Aorta (tissue), 5 donors: ENCODE measurements at places on chromosomes 4 and X. TPM values are rescaled to one million over a fixed set of nuclear protein-coding genes. Genes with fewer than 3 reads are reported as not detected.
A peak's percentile ranks its signal among the peaks of the same experiment; 100 is the strongest.

The NLGN4X gene
- total RNA-seq = 1.6 TPM

The USP11 gene
- total RNA-seq = 90.3 TPM

The SPIN2A gene
- 2.4 TPM for total RNA-seq

The ABCE1 gene
- 43.9 TPM for total RNA-seq

The F9 gene
- total RNA-seq = not detected

- H3K27me3 ChIP-seq = no peaks in the 10 kb centered on the region
- DNase-seq = no peak
- H3K4me1 ChIP-seq = no peaks in the 10 kb centered on the region
- H3K36me3 ChIP-seq = no peaks in the 10 kb centered on the region
Observed at GRCh38 chrX:22073928-22074327, 41.8 kb downstream of the PHEX start.

DNA sequence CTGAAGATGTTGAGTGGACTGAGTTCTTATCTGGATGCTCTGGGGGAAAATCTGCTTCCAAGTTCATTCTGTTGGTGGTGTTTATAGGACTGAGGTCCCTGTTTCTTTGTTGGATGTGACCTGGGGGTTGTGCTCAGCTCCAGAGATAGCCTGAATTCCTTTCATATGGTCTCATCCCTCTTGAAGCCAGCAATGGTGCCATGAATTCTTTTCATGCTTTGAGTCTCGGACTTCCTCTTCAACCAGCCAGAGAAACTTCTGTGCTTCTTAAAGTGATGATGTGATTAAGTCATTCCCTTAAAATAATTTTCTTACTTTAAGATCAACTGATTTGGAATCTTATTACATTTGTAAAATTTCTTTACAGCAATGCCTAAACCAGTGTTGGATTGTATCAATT, 233.8 kb upstream of the UGT8 start:
- DNase-seq = no peak
- H3K27me3 ChIP-seq = no peaks in the 10 kb centered on the region
- no peak overlapping the region for H3K4me3 ChIP-seq

GRCh38 chr4:34880246-34880645, 1364.1 kb downstream of the ARAP2 start:
- H3K27me3 ChIP-seq = no peaks in the 10 kb centered on the region
- H3K36me3 ChIP-seq = no peaks in the 10 kb centered on the region
- H3K4me1 ChIP-seq = no peaks in the 10 kb centered on the region
- DNase-seq = no peak
- H3K4me3 ChIP-seq = no peak overlapping the region
- no peak overlapping the region for H3K27ac ChIP-seq

DNA sequence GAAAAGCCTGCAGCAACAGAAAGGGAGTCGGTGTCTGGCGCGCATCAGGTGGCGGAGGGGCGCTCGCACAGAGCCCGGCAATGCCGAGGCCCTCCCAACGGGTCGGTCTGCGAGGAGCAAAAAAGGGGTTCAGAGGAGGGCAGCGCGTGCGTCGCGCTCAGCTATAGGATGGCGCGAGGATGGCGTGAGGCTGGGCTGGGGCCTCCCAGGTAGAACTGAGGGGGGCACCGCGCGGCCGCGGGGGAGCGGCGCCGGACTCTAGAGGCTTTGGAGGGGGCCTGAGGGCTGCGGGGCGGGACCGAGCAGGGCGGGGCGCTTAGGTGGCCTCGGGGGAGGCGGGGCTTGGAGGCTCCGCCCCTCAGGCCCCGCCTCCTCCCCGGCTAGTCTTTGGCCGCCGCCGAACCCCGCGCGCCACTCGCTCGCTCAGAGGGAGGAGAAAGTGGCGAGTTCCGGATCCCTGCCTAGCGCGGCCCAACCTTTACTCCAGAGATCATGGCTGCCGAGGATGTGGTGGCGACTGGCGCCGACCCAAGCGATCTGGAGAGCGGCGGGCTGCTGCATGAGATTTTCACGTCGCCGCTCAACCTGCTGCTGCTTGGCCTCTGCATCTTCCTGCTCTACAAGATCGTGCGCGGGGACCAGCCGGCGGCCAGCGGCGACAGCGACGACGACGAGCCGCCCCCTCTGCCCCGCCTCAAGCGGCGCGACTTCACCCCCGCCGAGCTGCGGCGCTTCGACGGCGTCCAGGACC, at the start of gene PGRMC1:
Gene PGRMC1 (plus strand): TSS at position 414 of the 751 bp plus-strand sequence. CDS start 79 bp downstream, at position 493.
- H3K4me1 ChIP-seq = peaks cover 5% of the 10 kb centered on the region
- H3K36me3 ChIP-seq = no peaks in the 10 kb centered on the region
- peak within 1 kb of the TSS; percentile 63 for H3K4me3 ChIP-seq

GRCh38 chr4:38759113-38759789, 23.5 kb downstream of the TLR10 start:
- DNase-seq = no peak
- H3K27ac ChIP-seq = no peak overlapping the region
- no peaks in the 10 kb centered on the region for H3K27me3 ChIP-seq
- H3K36me3 ChIP-seq = no peaks in the 10 kb centered on the region
- no peak overlapping the region for H3K4me3 ChIP-seq
- no peaks in the 10 kb centered on the region for H3K4me1 ChIP-seq

- H3K36me3 ChIP-seq = no peaks in the 10 kb centered on the region
- H3K27me3 ChIP-seq = no peaks in the 10 kb centered on the region
- DNase-seq = no peak
- H3K27ac ChIP-seq = no peak overlapping the region
- no peaks in the 10 kb centered on the region for H3K4me1 ChIP-seq
Observed at GRCh38 chr4:151624626-151625565, 135.9 kb downstream of the GATB start.

- no peak overlapping the region for H3K27ac ChIP-seq
- H3K4me1 ChIP-seq = no peaks in the 10 kb centered on the region
- no peak for DNase-seq
- no peaks in the 10 kb centered on the region for H3K36me3 ChIP-seq
Observed at GRCh38 chr4:19707876-19708275, 543.8 kb upstream of the SLIT2 start.

DNA sequence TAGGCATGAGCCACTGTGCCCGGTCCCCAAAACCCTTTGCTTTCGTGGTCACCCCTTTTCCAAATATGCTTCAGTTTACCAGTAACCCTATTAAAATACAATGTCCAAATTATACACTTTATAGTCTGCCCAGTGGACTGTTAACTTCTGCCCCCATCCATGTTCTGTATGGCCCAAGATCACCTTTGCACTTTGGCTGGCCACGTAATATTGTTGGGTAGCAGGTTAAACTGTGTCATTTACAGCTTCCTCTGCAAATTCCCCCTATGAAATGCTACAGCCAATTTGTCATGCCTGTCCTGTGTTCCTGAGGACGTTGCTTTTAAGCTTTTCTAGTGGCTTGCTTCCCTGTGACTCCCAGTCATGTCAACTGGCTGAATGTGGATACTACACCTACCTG, 101.1 kb upstream of the IL13RA1 start:
- DNase-seq = no peak
- no peaks in the 10 kb centered on the region for H3K4me1 ChIP-seq
- H3K36me3 ChIP-seq = no peaks in the 10 kb centered on the region

DNA sequence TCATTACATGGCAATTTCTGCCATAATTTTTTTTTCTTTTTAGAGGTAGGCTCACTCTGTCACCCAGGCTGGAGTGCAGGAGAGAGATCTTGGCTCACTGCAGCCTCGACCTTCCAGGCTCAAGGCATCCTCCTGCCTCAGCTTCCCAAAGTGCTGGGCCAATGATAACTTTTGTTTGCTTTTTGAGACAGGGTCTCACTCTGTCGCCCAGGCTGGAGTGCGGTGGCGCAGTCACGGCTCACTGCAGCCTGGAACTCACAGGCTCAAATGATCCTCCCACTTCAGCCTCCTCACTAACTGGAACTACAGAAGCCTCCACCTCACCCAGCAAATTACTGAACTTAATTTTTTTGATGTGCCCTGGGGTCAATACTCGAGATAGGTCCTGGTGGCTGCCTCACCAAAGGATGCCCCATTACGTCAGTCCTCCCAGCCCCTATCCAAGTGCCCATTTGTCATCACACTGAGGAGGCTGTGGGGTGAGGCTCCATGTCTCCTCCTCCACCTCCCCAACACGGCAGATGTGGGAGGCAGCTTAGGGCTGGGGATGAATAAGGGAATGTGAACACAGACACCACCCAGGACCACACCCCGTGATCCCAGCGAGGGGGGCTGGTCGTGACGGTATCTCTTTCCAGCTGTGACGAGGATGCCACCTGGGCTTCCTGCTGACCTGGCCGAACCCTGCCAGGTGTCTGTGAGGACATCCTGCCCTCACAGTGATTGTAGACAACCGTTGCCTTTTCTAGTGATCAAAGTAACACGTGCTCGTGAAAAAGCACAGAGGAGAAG, 12.4 kb upstream of the NKX1-1 start:
- no peak overlapping the region for H3K4me3 ChIP-seq
- H3K4me1 ChIP-seq = no peaks in the 10 kb centered on the region
- no peak for DNase-seq
- no peak overlapping the region for H3K27ac ChIP-seq
- no peaks in the 10 kb centered on the region for H3K36me3 ChIP-seq

DNA sequence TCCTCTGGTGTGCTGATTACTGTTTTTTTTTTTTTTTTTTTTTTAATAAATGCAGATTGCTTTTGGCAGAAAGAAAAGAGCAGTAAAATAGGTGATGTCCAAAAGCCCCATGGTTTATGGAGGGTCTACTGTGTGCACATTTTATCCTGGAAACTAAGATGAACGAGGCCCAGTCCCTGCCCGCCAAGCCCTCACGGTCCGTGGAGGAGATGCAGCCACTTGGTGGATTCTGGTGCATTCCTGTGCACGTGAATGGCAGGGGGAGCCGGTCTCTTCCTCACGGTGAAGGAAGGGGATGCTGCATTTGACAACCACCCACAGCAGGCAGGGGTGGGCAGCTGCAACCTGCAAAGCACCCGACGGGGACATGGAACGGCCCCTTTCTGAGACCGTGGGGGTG, 100.2 kb upstream of the AFAP1 start:
- H3K27ac ChIP-seq = no peak overlapping the region
- no peaks in the 10 kb centered on the region for H3K4me1 ChIP-seq
- no peaks in the 10 kb centered on the region for H3K27me3 ChIP-seq

GRCh38 chrX:72043636-72044035, 88.1 kb downstream of the RTL5 start:
- H3K27ac ChIP-seq = peak overlapping the region; percentile 27
- no peak overlapping the region for H3K4me3 ChIP-seq
- H3K36me3 ChIP-seq = no peaks in the 10 kb centered on the region
- H3K27me3 ChIP-seq = no peaks in the 10 kb centered on the region
- DNase-seq = no peak

DNA sequence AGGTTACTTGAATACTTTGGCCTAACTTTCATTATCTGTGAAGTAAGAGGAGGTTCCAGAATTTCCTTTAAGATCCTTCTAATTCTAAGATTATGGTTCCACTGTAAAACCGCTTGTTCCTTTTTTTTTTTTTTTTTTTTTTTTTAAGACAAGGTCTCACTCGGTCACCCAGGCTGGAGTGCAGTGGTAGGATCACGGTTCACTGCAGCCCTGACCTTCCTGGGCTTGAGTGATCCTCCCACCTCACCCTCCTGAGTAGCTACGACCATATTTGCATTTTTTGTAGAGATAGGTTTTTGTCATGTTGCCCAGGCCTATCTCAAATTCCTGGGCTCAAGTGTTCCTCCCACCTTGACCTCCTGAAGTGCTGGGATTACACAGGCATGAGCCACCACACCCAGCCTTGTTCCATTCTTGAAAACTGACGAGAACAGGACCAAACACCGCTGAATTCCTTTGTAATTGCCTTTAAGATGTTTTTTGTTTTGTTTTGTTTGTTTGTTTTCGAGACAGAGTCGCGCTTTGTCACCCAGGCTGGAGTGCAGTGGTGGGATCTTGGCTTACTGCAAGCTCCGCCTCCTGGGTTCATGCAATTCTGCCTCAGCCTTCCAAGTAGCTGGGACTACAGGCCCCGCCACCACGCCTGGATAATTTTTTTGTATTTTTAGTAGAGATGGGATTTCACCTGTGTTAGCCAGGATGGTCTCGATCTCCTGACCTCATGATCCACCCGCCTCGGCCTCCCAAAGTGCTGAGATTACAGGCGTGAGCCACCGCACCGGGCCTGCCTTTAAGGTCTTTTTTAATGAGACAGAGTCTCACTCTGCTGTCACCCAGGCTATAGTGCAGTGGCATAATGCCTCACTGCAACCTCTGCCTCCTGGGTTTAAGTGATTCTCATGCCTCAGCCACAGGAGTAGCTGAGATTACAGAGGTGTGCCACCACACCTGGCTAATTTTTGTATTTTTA, 6.8 kb downstream of the PDS5A start:
- H3K27me3 ChIP-seq = no peaks in the 10 kb centered on the region
- H3K27ac ChIP-seq = no peak overlapping the region
- no peaks in the 10 kb centered on the region for H3K4me1 ChIP-seq
- no peak for DNase-seq
- H3K4me3 ChIP-seq = no peak overlapping the region

GRCh38 chr4:76995776-76996175, 46.2 kb downstream of the SEPTIN11 start:
- H3K36me3 ChIP-seq = peaks cover 9% of the 10 kb centered on the region
- no peak overlapping the region for H3K4me3 ChIP-seq
- DNase-seq = no peak
- no peak overlapping the region for H3K27ac ChIP-seq

- no peaks in the 10 kb centered on the region for H3K27me3 ChIP-seq
- no peaks in the 10 kb centered on the region for H3K36me3 ChIP-seq
- H3K4me1 ChIP-seq = no peaks in the 10 kb centered on the region
- H3K4me3 ChIP-seq = no peak overlapping the region
Observed at GRCh38 chr4:186886759-186887158, 163.1 kb upstream of the FAT1 start.
